ENCODE measurements at places on chromosomes 2 and 18.

DNA sequence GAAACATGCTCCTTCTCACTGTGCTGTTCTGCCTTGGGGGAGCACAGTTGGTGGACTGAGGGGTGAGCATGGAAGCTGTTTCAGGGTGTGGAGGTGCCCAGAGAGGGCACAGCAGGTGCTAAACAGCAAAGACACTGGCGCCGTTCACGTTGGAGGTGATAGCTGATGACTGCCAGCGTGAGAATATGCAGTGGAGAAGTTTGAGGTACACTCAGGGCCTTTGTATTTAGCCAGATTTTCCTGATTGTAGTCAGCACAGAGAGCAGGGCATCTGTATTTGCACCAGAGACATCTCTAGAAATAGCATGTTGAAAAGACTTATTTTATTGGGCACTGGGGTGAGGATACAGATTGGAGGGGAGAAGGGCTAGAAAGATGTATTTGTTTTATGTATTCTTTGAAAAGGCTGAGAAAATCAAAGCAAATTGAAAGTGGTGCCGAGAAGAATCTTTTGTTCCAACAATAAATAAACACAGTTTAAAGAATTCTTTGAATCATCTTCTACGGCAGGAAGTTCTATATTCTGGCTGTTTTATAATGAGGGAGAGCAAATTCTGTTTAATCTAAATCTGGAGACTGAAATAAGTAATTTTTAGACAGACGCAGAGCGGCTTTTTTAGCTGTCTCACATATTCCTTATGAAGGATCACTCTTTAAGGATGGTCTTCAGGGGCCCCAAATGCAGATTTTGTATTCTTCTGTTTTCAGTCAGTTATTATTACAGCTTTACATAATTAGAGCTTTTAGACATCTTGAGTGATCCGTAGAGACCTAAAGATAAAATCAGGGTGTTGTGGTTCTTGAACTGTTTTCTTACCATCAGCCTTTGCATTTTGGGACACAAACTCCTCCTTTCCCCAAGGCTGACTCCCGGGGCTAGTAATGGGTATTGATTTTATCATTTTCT is 7.1 kb downstream of the ZNF532 start:
- DNase-seq, result no peak

- no peak for DNase-seq
Observed at GRCh38 chr18:12884406-12885323, 628 bp upstream of the PTPN2 start.

GRCh38 chr2:105183555-105184323 is 57.8 kb upstream of the GPR45 start:
- DNase-seq, result no peak

- DNase-seq, result no peak
Observed at GRCh38 chr18:31275722-31276463, 42.1 kb upstream of the DSG1 start.

DNA sequence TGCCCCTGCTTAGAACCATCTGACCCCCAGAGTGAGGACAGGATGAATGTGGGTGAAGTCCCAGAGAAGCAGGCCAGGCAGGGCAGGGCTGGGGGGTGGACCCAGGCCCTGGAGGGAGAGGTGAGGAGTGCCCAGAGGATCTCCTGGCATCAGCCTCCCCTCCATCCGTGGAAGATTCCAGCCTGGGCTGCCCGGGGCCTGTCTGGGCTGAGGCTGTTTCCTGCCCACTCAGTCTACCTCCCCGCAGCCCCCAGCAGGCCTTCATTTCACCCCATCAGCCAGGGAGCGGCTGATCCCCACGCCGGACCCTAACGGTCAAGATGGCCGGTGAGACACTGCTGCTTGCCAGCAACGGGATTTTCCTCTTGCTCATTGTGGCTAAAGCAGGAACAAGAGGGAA is 35.3 kb upstream of the OTOF start:
- no peak for DNase-seq

- no peak for DNase-seq
Observed at GRCh38 chr2:240831594-240832204, 11.7 kb upstream of the KIF1A start.

- DNase-seq, result no peak
Observed at GRCh38 chr2:233445152-233445830, 91.0 kb downstream of the DGKD start.

DNA sequence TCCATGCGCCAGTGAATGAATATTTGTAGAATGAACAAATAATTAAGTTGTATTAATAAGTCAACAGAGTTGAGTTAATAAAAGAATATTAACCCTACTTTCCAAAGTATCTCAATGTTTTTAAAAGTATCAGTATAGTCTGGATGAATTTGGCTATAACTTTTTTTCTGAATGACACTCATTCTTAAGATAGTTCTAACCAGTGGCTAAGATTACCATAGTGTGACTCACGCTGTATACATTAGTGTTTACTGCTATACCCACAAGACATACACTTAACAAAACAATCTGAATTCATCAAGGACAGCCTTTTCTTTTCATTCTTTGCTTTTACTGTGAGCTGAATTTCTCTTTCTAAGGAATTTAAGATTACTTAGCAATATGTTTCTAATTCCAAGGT is 77.0 kb upstream of the PDE1A start:
- no peak for DNase-seq

GRCh38 chr2:217638533-217638932 is 364.3 kb downstream of the TNS1 start:
- no peak for DNase-seq

GRCh38 chr18:74654638-74655037 is 57.0 kb downstream of the ZNF407 start:
- DNase-seq, result peak; percentile 18

DNA sequence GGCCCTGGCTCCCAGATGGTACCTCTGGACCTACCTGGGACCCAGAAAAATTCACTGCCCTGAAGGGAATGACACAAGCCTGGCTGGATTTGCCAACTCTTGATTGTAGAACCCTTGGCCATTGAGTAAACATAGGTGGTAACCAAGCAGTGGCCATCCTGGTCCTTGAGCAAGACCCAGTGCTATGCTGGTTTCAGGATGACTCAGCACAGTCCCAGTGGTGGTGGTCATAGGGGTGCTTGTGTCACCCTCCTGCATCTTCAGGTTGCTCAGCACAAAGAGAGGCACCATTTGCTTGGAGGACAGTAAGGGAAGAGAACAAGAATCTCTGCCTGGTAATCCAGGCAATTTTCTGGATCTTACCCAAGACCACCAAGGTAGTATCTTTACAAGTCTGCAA is 52.9 kb downstream of the UPP2 start:
- DNase-seq, result no peak

- DNase-seq, result no peak
Observed at GRCh38 chr2:15730545-15731212, 139.0 kb downstream of the DDX1 start.

DNA sequence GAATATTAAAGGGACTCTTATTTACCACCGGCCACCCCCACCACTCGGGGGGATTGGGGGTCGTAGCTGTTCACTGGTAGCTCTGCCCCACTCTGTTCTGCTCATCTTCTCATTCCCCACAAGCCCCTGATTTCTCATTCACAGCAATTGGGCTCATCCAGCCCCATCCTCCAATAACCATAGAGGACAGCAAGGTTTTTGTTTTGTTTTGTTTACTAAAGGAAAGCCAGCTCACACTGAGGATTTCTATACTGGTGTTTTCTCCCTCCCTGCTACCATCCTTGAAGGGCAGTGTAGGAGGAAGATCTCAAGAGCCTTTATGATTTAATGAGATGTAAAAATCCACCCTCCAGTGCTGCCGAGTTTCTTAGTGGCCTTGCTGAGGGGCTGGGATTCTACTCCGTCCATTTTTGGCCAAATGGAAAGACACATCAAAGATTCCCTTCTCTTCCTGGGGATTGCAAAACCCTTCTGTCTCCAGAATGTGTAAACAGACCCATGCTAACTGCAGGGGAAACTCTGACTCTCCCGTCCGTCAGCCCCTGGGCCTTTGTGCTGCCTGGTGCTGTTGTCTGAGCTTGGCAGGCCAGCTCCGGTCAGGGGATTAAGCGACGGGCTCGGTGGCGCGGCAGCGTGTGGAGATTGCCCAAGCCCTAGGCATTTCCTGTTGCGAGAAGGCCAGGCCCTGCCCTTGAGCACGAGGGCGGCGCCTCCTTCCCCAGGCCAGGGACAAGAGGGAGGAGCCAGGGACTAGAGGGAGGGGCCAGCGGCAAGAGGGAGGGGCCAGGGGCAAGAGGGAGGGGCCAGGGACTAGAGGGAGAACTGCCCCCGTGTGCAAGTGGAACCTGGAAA is 165.0 kb downstream of the ANTXR1 start:
- DNase-seq, result peak; percentile 19

- no peak for DNase-seq
Observed at GRCh38 chr2:9950521-9951271, 797 bp upstream of the GRHL1 start.

GRCh38 chr2:235262750-235263149 is 231.1 kb upstream of the AGAP1 start:
- DNase-seq, result no peak

DNA sequence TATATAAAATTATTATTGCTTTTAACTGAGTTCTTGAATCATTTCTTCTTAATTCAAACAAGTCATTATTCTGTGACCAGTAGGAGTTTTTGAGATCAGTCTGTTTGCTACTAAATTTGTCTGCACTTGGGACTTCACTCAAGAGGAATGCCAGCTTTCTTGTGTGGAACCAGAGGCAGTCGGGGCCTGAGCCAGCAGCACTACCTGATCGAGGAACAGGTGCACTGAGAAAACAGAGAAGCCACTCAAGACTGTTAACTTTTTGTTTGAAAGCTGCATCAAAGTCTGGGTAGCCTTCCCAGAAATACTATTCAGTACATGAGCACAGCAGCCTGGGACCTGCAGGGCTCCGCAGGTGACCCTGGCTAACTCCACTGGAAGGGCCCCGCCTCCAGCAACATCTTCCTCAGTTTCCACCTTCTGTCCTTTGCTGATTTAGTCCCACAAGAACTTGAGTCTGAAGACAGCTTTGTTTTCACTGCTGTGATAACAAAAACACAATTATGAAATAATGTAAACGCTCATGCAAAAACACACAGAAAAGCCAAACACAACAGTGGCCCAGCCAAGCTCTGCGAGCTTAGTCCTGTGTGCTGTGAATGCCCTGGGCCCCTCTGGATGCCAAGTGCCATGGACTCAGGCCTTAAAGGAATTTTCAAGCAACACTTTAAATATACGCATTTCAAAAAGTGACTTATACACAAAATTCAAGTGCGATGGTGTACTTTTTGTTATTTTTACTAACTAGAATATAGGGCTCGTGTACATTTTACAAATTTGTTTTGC is 62.0 kb downstream of the SH3YL1 start:
- no peak for DNase-seq
